ENCODE measurements at places on chromosomes 3 and 15.

- DNase-seq = no peak
These were observed 51.0 kb downstream of the VGLL4 start for GRCh38 chr3:11592445-11593298.

GRCh38 chr3:175965036-175965435 lies 1105.9 kb downstream of the NAALADL2 start:
- DNase-seq = no peak

GRCh38 chr15:32707436-32707835 lies 10.4 kb upstream of the GREM1 start:
- no peak for DNase-seq

- DNase-seq = no peak
These were observed 128.4 kb upstream of the HACD2 start for GRCh38 chr3:123713211-123713610.

Measured in CD4-positive, alpha-beta T cell treated with Interferon gamma for 1 hour (primary cell).